ENCODE measurements at places on chromosomes 11 and 22.
A peak's percentile ranks its signal among the peaks of the same experiment; 100 is the strongest.

DNA sequence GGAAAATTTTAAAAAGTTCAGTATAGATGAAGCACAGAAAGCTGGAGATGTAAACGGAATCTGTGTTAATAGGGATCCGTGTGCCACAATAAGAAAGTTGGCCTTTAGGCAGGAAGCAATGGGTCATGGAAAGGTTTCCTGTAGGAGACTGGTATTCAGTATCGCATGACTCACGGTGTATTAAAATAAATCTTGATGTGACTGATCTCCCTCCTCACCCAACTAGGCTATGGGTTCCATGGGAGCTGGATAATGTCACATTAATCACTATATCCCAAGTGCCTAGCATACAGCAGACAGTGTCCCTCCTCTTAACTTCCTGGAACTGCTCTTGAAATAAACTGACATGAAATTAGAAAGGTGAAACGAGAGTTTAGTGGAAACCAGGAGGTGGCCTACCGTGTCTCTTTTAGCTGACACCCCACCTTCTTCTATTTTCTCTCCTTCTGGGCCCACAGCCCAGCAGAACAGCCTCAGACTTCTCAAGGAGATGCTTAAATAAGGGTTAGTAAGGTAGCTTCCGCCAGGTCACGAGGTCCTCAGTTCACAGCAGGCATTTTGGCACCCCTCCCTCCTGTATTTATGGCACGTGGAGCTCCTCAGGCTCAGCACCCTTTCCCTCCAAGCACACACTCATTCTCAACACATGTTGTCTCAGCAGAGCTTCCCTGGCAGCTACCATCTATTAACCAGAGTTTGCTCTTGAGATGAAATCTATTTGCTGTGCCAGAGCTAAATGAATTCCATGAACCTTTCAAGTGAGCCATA lies 118.8 kb downstream of the NXPE2 start:
- no peak for DNase-seq

DNA sequence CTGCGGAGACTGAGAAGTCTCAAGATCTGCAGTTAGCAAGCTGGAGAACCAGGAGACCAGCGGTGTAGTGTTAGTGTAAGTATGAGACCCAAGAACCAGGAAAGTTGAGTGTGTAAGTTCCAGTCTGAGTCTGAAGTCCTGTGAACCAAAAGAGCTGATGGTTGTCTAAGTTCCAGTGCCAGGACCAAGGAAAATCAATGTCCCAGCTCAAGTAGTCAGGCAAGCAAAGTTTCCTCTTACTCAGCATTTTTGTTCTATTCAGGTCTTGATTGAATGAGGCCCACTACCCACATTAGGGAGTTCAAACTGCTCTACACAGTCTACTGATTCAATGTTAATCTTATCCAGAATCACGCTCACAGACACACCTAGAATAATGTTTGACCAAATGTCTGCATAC lies 11.0 kb downstream of the USP28 start:
- no peak for DNase-seq

GRCh38 chr11:2530855-2531200 lies 86.0 kb downstream of the KCNQ1 start:
- DNase-seq: no peak

GRCh38 chr11:134373591-134374052 lies 38.4 kb downstream of the B3GAT1 start:
- no peak for DNase-seq

DNA sequence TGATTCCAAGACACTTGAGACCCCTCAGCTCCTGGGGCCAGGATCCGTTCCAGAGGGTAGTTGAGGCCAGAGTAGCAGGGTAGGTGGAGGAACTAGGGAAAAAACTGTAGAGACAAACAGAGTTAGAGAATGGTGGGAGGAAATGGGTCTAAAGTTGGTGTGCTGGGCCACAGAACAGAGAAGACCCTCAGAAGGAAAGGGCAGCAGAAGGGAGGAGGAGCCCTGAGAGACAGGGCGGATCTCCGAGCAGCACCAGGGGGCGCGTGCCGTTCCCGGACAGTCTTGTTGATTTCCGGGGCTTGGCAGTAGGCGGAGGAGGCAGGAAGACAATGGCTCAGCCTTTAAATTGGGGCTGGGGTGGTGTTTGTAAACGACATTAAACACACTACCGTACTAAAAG lies 2.4 kb upstream of the CECR2 start:
- peak; percentile 43 for DNase-seq

- no peak for DNase-seq
Observed at GRCh38 chr11:61298663-61299244, 3.6 kb upstream of the VWCE start.

GRCh38 chr11:35313066-35313759 lies 106.1 kb downstream of the SLC1A2 start:
- no peak for DNase-seq

GRCh38 chr11:82855616-82856015 lies 44.6 kb downstream of the PRCP start:
- DNase-seq: no peak

GRCh38 chr11:10388101-10388500 lies 67.0 kb upstream of the AMPD3 start:
- no peak for DNase-seq

DNA sequence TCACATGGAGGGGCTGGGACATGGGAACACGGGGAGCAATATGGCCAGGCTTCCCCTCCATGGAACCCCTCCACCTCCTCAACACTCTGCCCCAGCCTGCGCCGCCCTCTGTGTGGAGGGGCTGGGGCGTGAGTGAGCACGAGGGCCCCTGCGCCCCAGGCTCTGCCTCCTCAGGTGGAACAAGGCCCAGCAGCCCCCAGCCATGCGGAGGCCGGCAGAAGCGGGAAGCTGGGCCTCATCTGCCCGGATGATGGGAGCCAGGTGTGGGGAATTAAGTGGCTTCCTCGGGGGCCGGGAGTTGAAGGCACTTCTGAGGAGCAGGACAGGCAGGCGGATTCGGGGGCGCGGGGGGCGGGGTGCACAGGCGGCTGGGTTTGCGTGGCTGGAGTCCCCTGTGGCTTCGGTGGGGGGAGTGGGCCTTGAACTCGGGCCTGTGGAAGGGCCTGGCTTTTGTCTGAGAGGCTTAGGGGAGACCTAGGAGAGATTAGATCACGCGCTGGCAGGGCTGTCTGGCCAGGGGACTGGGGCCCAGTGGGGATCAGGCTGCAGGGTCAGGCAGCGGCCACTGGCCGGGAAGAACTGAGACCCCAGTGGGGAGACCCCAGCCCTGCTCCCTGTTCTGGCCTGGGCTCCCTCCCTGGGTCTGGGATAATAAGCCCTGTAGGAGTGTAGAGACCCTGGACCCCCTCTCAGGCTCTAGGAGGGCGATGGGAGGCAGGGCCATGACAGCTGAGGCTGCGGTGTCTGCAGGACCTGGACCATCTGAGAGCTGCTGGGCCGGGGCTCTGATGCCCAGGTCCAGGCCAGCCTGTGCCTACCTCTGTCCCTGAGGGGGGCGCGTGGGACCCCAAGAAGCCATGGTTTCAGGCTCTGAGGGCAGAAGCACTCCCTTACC lies 13.3 kb downstream of the PRR33 start:
- no peak for DNase-seq

DNA sequence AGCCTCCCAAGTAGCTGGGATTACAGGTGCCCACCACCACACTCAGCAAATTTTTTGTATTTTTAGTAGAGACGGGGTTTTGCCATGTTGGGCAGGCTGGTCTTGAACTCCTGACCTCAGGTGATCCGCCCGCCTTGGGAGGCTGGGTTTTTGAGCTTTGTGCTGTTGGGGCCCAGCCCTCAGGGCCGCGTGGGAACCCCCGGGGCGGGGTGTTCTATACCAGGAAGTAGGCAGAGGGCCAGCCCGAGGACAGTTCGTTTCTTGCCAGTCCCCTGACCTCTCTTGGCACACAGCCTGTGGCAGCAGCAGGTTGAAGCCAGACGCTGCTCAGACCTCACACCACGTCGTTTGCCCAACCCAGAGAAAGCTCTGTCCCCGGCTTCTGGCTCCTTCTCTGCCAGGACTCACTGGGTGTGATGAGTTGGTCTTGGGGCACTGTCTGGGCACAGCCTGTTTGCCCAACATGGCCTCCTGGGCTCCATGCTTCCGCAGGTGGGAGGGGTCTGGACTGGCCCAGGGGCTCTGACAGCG lies 24.9 kb upstream of the CHKA start:
- DNase-seq: peak; percentile 95

GRCh38 chr11:124518989-124519451 lies 24.4 kb downstream of the OR8B12 start:
- no peak for DNase-seq

- DNase-seq: peak; percentile 77
Observed at GRCh38 chr22:36369922-36370791, 17.6 kb downstream of the MYH9 start.

DNA sequence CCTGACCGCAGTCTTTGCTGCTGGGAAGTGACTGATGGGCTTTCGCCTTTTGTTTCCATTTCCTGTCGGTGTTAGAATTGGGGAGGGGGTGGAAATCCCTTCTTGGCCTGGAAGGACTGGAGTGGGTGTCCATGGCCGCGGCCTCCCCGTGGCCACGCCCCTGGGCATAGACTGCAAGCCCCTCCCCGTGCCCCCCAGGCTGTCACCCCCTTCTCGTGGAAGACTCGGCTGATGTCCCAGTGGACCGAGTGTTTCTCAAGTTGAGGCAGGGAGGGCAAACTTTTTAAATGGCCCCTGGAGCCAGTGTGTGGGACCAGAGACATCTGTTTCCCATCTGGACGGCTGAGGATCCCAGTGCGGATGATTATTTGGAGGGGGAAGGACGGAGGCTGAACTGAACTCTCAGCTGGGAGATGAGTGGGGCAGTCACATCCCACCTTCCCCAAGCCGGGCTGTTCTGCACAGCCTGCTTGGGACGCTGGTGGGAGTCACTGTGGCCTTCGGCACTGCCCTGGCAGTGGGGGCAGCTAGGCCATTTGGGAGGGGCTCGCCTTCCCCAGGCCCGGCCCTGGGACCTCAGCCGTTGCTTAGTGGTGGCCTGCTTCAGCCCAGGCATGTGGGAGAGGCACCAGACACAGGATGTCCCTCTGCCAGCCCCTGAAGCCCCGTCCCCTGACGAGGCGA lies 1.6 kb downstream of the CD81 start:
- no peak for DNase-seq

Measured in hematopoietic multipotent progenitor cell treated with erythropoietin and hydrocortisone succinate and interleukin-3 and kit ligand, for 6 days (in vitro differentiated cells).